Neural progenitor cell (in vitro differentiated cells): ENCODE measurements at places on chromosomes 6 and 20.

GRCh38 chr6:122751326-122751725 lies 28.2 kb upstream of the FABP7 start:
- no peaks in the 10 kb centered on the region for H3K36me3 ChIP-seq
- no peaks in the 10 kb centered on the region for H3K27me3 ChIP-seq
- DNase-seq = no peak
- H3K27ac ChIP-seq = no peak overlapping the region
- H3K4me3 ChIP-seq = no peak overlapping the region

DNA sequence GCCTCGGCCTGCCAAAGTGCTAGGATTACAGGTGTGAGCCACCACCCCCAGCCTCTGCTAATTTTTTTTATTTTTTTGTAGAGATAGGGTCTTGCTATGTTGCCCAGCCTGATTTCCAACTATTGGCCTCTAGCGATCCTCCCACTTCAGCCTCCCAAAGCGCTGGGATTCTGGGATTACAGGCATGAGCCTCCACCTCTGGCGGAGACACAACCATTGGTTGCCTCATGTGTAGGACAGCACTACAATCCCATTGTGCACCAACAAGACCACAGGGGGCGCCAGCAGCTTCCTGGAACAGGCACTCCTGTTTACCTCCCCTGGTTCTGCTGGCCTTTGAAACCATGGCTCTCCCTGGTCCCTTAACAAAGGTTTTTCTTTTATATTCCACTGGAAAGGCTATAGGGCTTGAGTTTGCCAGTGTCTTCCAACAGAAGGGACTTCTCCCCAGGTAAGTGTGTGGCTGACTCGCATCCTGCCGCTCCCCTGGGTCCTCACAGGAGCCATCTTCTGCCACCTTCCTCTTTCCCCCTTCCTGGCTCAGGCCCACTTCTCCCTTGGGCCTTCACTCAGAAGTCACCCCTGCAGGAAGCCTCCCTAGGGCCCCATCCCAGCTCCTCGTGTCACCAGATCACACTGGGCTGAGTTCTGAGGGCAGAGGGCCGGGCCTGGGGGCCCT lies 39.2 kb upstream of the TLDC2 start:
- peak; percentile 81 for DNase-seq
- H3K27ac ChIP-seq = peak overlapping the region; percentile 78
- no peaks in the 10 kb centered on the region for H3K36me3 ChIP-seq
- H3K4me3 ChIP-seq = no peak overlapping the region
- peaks cover 13% of the 10 kb centered on the region for H3K4me1 ChIP-seq
- H3K27me3 ChIP-seq = no peaks in the 10 kb centered on the region

DNA sequence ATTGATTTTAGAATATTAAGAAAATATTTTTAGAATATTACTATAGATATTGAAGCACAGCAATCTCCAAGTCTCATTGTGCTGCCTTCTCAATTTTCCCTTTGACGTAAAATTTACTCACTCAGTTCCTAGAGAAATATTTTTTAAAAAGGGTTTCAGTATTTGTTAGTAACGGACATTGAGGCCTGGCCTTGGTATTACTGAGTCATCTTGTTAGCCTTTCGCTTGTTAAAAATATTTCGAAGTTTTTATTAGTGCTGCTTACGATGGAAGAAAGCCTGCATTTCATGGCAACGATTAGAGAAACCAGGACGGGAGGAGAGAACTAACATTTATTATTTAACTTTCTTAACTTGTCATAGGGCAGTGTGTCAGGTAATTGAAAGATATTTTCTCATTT lies 82.2 kb downstream of the TIAM2 start:
- no peaks in the 10 kb centered on the region for H3K27me3 ChIP-seq
- H3K4me1 ChIP-seq = peaks cover 10% of the 10 kb centered on the region
- H3K27ac ChIP-seq = no peak overlapping the region

DNA sequence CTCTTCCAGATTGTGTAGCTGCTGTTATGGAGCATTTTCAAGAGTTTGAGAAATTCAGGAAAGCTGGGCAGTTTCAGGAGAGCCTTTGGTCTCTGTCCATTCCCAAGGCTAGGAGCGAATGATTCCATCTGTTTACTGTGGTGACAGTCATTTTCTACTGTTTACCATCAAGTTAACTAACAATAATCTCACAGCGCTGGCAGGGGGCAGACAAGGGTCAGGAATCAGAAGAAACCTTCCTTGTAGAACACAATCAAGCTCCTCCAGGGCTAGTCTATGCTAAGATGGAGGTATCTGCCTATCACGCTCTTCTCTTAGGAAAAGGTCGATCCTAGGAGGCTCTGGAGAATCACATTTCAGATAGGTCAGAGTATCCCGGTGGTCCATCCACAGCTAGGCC lies 293.9 kb downstream of the KIF16B start:
- no peak for DNase-seq
- peaks cover 7% of the 10 kb centered on the region for H3K4me1 ChIP-seq
- no peak overlapping the region for H3K4me3 ChIP-seq
- no peaks in the 10 kb centered on the region for H3K36me3 ChIP-seq
- H3K27me3 ChIP-seq = no peaks in the 10 kb centered on the region

DNA sequence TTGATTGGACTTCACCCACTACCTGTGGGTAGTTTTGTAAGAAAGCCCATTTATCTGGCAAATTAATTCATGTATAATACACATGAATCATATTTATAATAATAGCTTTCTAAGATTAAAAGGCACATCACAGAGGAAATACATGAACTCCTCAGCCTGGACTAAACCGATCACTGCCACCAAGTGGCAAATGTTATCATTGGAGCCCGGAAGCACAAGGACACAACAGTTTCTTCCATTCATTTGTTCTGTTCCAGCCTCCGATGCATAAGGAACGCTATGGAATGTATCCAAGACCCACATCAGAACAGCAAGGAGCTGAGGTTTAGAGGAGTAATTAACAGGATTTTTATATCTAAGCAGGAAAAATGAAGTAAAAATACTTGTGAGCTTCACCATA lies 13.9 kb upstream of the IPCEF1 start:
- peak; percentile 42 for DNase-seq
- no peaks in the 10 kb centered on the region for H3K27me3 ChIP-seq
- no peaks in the 10 kb centered on the region for H3K4me1 ChIP-seq
- no peak overlapping the region for H3K4me3 ChIP-seq
- no peaks in the 10 kb centered on the region for H3K36me3 ChIP-seq

DNA sequence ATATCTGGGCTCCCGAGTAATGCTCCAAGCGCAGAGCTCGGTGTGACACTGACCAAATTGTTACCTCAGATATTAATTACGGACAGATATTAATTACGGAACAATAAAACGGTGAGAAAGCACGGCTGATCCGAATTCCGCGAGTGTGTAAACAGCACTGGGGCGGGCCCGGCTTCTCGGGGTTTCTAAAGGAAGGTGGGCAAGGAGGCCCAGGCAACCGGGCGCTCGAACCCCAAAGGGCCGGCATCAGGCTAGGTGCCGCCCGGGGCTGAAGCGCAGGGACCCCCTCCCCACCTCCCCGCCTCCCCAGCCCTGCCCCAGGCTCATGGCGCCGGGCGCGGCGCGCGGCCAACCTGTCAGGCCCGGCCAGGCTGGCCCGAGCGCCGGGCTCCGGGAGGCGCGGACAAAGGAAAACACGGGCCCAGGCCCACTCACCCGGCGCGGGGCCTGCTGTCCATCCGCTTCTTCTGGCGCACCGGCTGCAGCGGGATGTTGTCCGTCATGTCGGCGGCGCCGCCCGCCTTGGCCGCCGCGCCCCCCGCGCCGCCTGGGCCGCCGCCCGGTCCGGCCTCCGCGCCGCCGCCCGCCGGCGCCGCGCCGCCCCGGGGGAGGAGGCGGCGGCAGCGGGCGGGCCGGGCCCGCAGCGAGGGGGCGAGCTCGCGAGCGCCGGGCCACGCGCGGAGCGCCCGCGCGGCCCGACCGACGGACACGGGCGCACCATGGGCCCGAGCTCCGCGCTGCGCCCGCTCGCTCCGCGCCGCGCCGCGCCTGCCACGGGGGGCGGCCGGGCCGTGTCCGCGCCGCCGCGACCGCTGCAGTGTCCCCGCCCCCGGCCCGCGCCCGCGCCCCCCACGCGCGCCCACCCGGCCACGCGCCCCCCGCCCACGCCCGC lies at the start of gene ATP9A:
Gene ATP9A, minus strand, starts transcription at position 524 of the 892 bp plus-strand sequence. Its CDS starts 21 bp downstream, at position 503.
- H3K4me1 ChIP-seq = peaks cover 5% of the 10 kb centered on the region
- H3K27me3 ChIP-seq = no peaks in the 10 kb centered on the region
- DNase-seq = peak; percentile 76
- peak within 1 kb of the TSS; percentile 83 for H3K4me3 ChIP-seq
- H3K27ac ChIP-seq = no peak within 1 kb of the TSS

DNA sequence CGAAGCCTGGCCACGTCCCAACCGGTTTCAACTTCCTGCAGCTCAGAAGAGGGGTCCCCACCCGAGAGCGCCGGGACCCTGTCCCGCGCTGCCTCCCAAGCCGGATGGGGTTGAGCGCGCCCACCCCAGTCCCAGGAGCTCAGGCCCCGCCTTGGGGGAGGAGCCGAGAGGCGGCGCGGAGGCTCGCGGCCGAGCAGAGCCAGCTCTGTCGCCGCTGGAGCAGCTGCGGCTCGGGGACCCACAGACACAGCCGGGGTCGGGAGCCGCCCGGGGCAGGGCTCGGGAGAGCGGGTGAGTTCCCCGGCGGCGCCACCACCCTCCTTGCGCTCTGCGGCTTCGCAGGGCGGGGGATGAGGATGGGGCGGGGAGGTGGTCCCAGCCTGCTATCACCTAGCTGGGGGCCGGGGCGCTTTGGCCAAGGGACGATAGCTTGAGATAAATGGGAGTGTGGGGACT lies at the start of gene PPP1R16B:
Gene PPP1R16B, plus strand, starts transcription at position 196 of the 456 bp plus-strand sequence. CDS start 30,229 bp downstream, outside the sequence.
- peaks cover 28% of the 10 kb centered on the region for H3K4me1 ChIP-seq
- H3K27me3 ChIP-seq = peaks cover 49% of the 10 kb centered on the region
- H3K4me3 ChIP-seq = peak within 1 kb of the TSS; percentile 83
- H3K27ac ChIP-seq = peak within 1 kb of the TSS; percentile 95
